ENCODE measurements at places on chromosomes 6 and 20. TPM values are rescaled to one million over a fixed set of nuclear protein-coding genes. Genes with fewer than 3 reads are reported as not detected.

Gene CST3
- total RNA-seq, result 483 TPM

Gene C6orf141
- total RNA-seq, result 19.2 TPM

Gene DEFB123
- not detected for total RNA-seq

Gene PPP1R3G
- total RNA-seq, result 0.45 TPM

Gene DACT2
- total RNA-seq, result 7.6 TPM

Gene CCN5
- not detected for total RNA-seq

Gene USP49
- total RNA-seq, result 13.2 TPM

Gene PCK1
- total RNA-seq, result 4.7 TPM

Gene PRDM13
- not detected for total RNA-seq

Gene LYRM2
- 37.7 TPM for total RNA-seq

Gene MMP24OS
- 77.1 TPM for total RNA-seq

Gene TBXT
- 0.85 TPM for total RNA-seq

Gene HSPA12B
- 0.10 TPM for total RNA-seq

Gene TMEM30A
- 78.7 TPM for total RNA-seq
